Stimulated activated CD8-positive, alpha-beta memory T cell treated with anti-CD3 and anti-CD28 coated beads, Interleukin-15, amount 100 ng/mL, for 4 hours (primary cell): ENCODE measurements at places on chromosomes 4 and X.

DNA sequence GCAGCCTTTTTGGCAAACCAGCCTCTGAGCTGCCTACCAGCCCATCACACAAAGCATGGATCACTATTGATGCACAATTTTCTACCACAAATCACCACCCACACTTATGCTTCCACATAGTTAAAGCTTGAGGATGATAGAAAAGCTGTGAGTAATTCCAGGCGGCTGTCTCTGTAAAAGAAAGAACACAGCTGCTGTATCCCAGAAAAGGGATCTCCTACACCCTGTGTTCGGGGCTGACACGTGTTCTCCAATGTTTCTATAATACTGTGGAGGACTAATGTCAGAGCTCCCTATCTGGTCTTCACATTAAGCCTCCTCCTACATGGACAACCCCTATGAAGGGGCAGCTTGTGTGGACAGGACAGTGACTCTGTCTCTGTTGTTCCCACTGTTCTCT lies 12.5 kb upstream of the BRS3 start:
- no peak for DNase-seq

- no peak for DNase-seq
These were observed 8.1 kb downstream of the DHRSX start for GRCh38 chrX:2492531-2493218.

DNA sequence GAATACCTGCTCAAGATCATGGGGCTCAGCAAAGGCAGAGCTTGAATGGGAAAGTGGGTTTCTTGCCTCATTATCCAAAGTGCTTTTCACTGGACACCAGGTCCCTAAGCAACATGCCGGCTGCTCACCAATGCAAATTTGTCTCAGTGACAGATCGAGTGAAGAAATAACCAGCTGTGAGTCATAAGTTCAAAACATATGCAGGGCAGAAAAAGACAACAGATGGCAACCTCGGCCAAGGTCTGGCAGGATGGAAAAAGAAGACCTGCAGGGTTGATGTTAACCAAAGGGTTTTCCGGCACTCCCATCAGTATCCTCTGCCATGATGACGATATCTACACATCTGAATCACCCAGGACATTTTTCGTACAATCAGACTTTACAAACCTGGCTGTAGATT lies 124.1 kb downstream of the AFAP1 start:
- DNase-seq: no peak

GRCh38 chrX:154142950-154143745 lies 895 bp upstream of the OPN1LW start:
- no peak for DNase-seq

DNA sequence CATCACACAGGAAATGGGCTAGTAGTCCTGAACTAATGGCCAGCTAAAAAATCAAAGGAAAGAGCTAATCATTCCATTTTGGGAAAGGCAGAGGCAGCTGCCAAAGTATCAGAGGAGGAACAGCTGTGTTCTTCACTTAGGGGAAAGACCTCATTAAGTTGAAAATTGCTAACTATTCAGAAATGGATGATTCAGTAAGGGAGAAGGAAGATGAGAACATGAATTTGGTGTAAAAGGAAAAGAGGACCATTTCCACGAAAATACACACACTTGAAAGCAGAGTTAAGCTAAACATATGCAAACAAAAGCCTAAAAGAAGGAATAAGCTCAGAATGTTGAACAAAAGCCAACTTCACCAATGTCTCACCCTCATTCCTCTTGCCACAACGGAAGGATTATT lies 90.4 kb downstream of the PCDH19 start:
- DNase-seq: no peak

DNA sequence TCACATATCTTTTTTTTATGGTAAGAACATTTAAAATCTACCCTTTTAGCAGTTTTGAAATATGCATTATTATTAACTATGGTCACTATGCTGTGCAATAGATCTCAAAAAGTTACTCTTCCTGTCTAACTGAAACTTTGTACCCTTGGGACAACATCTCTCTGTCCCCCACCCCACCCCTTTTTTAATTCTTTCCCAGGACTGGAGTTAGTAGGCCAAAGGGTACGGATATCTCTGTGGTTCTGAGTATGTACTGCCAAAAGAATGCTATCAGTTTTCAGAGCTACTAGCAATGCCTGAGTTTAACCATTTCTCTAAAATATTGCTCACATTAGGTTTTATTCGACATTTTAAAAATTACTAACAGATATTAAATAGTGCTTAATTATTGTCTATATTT lies 4.7 kb upstream of the FAM241A start:
- DNase-seq: no peak

DNA sequence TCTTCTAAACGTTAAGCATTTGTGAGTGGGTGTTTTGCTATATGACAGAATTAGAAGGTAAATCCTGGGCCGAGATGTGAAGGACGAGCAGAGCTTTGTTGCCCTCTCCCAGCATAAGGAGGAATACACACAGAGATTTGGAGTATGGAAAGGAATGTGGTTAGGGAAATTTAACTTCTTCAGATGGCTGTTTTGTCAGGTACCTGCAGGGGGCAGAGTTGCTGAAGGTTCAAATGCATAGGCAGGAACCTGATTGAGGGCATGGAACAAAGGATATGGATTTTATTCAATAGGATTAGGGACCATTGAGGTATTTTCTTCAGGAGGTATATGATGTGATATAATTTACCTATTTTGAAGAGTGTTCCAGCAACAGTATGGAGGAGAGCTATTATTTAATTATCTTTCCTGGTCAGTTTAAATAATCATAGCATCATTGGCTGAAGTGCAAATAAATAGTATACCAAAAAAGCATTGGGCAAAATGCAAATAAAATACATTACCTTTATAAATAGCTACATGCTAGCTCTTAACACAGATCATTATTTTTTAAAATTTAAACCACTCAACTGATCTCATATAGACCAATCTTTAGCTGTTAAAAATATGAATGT lies 143.6 kb downstream of the SLIT2 start:
- DNase-seq: no peak

- no peak for DNase-seq
These were observed 2.5 kb downstream of the VBP1 start for GRCh38 chrX:155218777-155219176.

- DNase-seq: no peak
These were observed 123.3 kb downstream of the NFKB1 start for GRCh38 chr4:102624505-102624904.

GRCh38 chrX:6708676-6709380 lies 173.9 kb upstream of the VCX3A start:
- DNase-seq: no peak

GRCh38 chr4:93732509-93732908 lies 96.0 kb upstream of the ATOH1 start:
- DNase-seq: no peak

DNA sequence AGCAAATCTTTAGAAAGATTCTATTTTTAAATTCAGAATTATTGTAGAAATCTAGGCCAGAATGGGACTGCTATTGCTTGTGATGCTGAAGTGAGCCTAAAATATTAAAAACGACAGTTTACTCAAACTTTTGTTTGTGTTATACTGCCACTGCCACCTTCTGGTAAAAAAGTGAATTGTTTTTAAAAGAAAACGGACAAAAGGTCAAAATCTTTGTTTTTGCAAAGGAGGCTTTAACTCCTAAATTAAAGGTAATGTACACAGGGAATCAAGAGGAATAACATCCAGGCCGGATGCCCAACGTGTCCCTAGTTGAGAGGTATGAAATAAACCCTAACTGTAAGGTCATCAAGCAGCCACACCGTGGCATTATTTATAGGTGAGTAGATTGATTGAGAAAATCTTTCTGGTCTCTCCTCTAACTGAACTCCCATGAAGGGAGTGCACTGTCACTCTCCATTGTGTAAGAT lies 338.3 kb upstream of the GALNT7 start:
- no peak for DNase-seq

DNA sequence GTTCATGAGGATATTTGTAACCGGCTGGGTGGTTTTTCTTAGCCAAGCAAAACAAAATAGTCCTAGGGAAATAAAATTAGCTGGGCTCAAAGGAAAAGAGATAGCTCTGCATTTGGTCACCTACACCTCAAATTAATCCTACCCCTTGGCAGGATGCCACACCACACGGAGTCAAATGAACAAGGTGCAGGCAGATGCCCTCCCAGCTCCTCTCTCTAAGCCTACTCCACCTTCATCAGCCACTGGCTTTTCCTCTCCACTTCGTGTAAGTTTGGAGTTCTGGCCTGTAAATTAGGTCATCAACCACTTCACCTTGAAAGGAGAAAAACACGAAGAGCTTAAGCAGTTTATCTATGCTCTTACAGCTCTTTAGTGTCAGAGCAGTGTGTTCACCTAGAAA lies 1.4 kb downstream of the DDIT4L start:
- no peak for DNase-seq

- DNase-seq: no peak
These were observed 569 bp downstream of the ARFIP1 start for GRCh38 chr4:152780267-152780778.

GRCh38 chr4:91961504-91961903 lies 342.3 kb upstream of the GRID2 start:
- no peak for DNase-seq
